ENCODE measurements at places on chromosomes 11 and 22. TPM values are rescaled to one million over a fixed set of nuclear protein-coding genes. Genes with fewer than 3 reads are reported as not detected.

The YPEL4 gene
- total RNA-seq: 0.32 TPM

- DNase-seq: no peak
These were observed 96.4 kb downstream of the PRMT3 start for GRCh38 chr11:20483931-20484330.

The PHLDA2 gene
- 12.5 TPM for total RNA-seq

The OR51Q1 gene
- not detected for total RNA-seq

The CENPM gene
- total RNA-seq: 47.1 TPM

GRCh38 chr11:76646882-76647534, 23.5 kb downstream of the LRRC32 start:
- no peak for DNase-seq

DNA sequence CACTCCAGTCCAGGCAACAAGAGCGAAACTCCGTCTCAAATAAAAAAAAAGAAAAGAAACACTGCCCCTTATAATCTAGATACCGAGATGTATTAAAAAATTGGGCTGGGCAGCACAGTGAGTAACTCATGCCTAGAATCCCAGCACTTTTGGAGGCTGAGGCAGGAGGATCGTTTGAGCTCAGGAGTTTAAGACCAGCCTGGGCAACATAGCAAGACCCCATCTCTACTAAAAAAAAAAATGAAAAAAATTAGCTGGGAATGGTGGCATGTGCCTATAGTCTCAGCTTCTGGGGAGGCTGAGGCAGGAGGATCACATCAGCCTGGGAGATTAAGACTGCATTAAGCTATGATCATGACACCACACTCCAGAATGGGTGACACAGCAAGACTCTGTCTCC, 24.9 kb downstream of the DDX6 start:
- DNase-seq: no peak

The GGTLC2 gene
- not detected for total RNA-seq

DNA sequence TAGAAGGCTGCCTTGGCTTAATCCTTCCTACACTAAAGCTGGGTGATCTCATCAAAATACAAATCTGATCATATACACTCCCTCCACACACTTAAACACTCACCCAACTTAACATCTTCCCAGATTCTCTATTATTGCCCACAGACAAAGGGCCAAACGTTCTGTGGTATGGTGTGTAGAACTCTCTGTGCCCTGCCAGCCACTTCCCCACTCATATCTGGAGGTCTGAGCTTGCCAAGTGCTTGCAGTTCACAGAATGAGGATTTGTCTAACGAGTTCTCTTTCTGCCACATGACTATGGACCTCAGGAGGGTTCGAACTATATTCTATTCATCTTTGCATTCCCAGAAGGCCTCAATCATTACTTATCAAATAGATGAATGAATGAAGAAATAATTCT, 77.6 kb downstream of the MPPED2 start:
- no peak for DNase-seq

The FOLR2 gene
- not detected for total RNA-seq

The ZC3H12C gene
- total RNA-seq: 13.4 TPM

The C11orf97 gene
- not detected for total RNA-seq

The COX8A gene
- 814 TPM for total RNA-seq

The TMEM218 gene
- total RNA-seq: 38.1 TPM

GRCh38 chr22:49754696-49755630, 72.7 kb downstream of the BRD1 start:
- DNase-seq: no peak

The C11orf65 gene
- 0.83 TPM for total RNA-seq

DNA sequence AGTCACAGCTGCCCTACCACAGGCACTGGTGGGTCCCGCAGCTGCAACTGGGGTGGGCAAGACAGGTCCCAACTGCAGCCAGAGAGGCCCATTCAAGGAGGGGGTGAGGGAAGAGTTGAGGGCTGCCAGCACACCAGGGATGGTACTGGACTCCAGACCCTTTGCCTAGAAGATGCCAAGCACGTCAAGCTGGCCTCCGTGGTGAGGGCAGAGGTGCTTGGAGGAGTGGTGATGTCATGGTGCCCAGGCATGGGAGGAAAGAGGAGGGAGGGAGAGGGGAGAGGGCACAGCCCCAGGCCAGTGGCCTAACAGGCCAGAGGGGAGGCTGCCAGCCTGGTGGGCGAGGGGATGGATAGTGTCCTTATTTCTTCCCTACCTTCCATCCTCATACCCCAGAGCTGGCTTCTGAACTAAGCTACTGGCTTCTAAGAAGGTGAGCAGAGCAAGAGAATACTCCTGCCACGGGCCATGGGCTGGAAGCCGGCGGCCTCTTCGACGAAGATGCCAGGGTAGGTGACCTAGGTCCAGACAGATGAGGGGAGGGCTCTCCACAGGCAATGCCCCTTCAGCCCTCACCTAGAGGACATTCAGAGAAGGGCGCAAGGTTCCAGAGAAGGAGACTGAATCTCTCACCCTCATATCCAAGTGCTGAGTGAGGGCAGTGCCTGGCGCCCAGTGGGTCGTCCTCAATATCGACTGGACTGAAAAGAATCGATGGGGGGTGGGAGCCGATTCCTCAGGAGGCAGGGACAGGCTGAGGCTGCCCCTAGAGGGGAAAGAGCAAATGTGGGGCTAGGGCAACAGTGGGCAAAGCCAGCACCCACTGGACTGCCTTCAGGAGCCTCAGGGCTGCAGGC, 1.8 kb downstream of the SYT7 start:
- no peak for DNase-seq

GRCh38 chr11:112564228-112564955, 303.7 kb upstream of the PLET1 start:
- peak; percentile 90 for DNase-seq

- DNase-seq: no peak
These were observed at the start of gene GRAMD4 for GRCh38 chr22:46619830-46620501. Gene GRAMD4 (plus strand): TSS chr22:46620386. CDS start chr22:46626800, 6,414 bp downstream.

GRCh38 chr22:29798801-29799200, 31.6 kb downstream of the UQCR10 start:
- no peak for DNase-seq

DNA sequence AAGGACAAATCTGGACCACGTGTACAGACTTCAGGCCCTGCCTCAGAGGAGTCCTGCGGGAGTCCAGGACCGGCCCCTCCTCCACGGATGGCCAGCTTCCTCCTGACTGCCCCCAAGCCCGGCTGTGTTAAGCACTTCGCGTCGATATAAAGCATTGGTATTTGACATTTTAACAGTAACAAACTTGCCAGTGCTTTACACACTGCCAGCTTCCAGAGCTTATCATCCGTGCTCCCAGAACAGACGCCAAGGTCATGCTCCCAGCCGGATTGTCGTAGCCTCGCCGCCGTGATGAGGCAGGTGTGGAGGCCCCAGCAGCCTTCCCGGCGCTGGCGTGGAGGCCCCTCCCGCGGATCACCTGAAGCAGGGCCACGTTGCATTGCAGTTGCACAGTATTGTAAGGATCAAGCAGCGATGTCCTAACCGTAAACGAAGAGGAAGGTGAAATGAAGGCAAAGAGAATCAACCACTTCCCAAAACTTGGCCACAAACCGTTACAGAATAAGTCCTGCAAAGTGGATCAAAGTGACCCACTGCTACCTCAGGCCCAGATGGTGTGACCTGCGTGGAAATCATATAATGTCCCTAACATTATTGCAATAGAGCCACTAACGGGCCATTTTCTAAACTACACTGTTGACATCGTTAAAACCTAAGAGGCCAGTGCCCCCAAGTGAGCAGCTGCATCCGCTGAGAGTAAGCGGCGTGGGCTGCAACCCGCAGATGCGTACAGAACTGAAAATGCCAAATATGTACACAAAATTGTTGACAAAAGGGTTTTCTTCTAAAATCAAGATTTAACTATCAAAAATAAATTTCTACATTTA, 51.6 kb downstream of the CERK start:
- DNase-seq: no peak

DNA sequence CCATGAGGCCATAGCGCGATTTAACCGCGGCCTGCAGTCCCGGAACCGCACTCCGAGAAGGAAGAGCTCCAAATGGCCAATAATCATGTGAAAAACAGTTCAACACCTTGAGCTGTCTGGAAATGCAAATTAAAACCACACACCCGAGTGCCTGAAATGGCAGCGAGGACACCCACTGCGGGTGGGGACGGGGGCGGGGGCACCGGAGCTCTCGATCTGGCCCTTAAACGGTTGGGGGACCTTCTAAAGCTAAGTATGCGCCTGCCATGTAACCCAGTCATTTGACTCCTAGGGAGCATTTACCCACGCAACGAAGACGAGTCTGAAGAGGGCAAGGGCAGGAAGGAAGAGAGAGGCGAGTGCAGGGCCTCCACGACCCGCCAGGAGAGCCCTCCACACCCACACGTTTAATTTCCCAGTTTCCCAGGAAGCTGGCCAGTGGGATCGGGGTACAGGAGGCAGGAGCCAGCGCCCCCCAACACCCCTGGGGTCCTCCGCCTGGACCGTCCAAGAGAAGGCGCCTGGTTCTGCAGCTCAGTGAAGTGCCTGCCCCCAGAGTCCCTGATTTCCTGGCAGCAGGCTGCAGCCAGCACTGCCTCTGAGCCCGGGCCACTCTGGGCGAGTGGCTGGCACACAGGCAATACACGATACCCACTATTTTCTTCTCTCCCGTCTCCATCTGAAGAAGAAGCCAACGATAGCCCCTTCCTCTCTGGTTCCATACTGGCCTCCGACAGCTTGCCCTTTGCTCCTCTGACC, 1.7 kb downstream of the TTLL8 start:
- DNase-seq: no peak

GRCh38 chr11:134037046-134037908, 31.6 kb upstream of the JAM3 start:
- no peak for DNase-seq

The TBX10 gene
- not detected for total RNA-seq

GRCh38 chr11:100808904-100809491, 121.9 kb downstream of the ARHGAP42 start:
- DNase-seq: peak; percentile 59

- DNase-seq: no peak
These were observed 51.0 kb downstream of the MIAT start for GRCh38 chr22:26708256-26709009.

The SF3B2 gene
- 163 TPM for total RNA-seq

DNA sequence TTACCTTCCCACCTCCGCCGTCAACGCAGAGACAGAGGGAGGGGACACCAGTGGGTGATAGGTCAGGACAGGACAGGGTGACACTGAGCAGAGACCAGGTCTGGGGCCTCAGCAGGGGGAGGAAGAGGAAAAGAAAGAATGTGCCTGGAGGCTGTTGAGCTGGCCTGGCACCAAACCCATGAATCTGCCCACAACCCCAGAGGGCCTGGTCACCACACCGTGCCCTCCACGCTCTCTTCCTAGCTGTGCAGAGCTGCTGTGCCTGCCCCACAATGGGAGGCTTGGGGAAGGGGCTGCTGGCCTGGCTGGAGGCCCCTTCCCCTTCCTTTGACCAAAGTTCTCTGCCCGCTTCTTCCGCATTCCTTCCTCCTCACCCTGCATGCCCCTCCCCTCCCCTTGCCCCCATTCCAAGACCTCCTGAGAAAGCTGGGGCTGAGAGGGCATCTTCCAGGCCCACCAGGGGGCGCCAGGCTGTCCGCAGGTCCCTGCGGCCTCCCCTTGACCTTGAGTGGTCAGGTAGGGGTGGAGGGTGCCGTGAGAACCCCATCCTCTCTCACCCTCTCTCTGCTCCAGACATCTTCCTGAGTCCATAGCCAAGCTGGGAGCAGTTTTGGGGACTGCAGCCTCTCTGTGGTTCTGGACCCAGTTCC, 11.0 kb upstream of the CACNA1I start:
- no peak for DNase-seq

GRCh38 chr11:88469561-88470225, 132.2 kb upstream of the CTSC start:
- no peak for DNase-seq

- peak; percentile 29 for DNase-seq
These were observed 162.1 kb upstream of the RASSF10 start for GRCh38 chr11:12846786-12847615.

DNA sequence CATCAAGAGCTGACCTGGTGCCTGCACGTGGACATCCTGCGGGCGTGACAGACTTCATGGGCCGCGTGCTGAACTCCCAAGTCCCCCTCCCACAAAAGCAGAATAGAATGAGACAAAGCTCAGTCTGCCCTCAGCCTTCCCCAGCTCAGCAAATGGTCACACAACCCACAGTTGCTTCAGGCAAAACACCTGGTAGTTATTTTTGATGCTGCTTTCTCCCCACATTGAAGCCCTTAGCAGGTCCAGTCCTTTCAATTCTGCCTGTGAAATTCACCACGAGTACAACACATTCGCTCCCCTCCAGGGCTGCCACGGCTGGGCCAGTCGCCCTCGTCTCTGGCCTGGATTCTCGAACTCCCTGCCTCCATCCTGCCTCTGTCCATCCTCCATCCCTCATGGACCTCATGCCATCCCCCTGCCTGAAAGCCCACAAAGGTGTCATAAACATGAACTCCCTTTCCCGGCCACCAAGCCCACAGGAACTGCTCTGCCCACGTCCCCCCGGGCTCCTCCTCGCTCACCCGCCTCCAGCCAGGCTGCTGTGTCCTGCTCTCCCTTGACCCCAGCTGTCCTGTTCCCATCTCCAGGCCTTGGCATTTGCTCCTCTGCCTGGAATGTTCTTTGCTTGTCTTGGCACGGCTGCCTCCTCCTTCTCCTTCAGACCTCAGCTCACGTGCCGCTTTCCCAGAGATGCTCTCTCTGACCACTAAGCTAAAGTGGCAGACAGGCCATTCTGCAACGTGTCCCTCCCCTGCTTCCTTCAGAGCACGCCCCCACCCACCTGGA, 42.1 kb downstream of the SCUBE1 start:
- peak; percentile 56 for DNase-seq

- no peak for DNase-seq
These were observed 32.9 kb downstream of the ZC3H7B start for GRCh38 chr22:41334215-41334614.

- no peak for DNase-seq
These were observed 15.5 kb downstream of the IRAG1 start for GRCh38 chr11:10678101-10678500.

The ROBO3 gene
- 18.5 TPM for total RNA-seq

- no peak for DNase-seq
These were observed 45.5 kb downstream of the GAB4 start for GRCh38 chr22:16962501-16962900.

DNA sequence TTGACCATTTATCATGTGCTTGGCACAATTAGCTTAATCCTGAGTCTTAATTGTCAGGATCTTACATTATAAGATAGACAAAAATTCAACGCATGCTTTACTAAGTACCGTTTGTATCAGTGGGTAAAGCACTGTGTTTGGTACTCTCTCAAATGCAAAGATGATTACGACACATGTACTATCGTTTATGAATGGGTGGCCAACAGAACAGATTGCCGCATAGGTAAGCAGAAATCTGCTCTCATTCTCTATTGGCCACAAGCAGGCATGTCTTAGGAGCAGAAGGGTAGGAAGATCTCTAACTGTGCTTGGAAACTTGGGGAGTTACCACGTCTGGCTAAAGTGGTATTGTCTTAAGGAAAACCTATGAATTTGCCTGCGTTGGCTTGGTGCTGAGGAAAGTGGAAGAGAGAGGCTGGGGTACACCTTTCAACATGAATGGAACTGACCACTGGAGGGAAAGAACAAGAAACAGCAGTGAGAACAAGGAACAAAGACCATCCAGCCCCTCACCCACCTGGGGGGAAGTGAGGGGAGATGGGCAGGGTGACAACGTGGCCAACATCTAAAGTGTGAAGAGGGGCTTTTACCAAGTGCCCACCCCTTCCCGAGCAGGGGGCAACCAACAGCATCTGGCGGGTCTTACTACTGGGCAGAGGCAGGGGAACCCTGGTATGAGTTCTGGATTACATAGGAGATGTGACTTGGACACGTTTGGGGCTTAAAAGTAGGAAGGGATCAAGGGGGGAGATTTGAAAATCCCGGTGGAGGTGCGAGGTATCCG, 1.0 kb upstream of the TUBA8 start:
- no peak for DNase-seq

All from LHCN-M2 (cell line).